Mesenteric fat pad (tissue), 1 donor: ENCODE measurements at places on chromosomes 13 and 19.

- no peak for DNase-seq
Observed at GRCh38 chr13:68813180-68813796, 1294.3 kb upstream of the ATXN8OS start.

- no peak for DNase-seq
Observed at GRCh38 chr13:93942016-93942415, 537.5 kb downstream of the DCT start.

DNA sequence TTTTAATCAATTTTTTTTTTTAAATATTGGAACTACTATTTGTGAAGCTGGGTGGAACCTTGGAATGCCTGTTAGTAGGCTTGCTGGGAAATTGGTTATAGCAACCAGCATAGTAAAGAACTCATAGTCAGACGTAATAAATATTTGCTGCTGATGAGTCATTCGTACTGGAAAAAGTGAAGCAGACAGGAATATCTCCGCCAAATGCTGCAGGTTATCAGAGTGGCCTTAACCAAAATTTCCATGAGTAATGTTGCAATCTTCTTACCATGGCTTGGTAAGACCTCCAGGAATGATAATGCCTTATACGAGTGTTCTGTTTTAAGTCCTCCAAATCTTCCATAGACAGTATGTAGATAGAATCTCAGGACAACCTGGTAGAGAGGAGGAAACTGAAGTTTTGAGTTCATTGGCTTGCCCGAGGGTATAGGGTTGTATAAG lies 34.2 kb downstream of the MBNL2 start:
- no peak for DNase-seq

DNA sequence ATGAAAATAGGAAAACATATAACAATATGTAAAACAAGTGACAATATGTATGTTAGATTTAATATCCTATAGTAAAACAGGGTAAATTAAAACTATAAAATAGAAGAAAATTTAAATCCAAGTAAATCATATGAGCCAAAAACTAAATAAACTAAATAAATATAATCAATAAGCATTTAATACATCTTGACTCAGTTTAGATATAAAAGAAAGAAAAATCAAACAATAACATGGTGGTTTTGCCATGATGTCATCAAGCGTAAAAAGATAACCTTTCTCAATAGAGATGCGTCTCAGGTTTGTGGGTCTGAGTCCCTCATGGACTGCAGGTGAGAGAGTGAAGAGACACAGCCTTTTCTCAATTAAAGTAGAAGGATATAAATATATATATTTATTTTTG lies 26.6 kb upstream of the ZNF331 start:
- DNase-seq = no peak

GRCh38 chr13:33116321-33117010 lies 100.2 kb downstream of the KL start:
- DNase-seq = no peak

- DNase-seq = no peak
Observed at GRCh38 chr13:28325022-28325421, 169.9 kb downstream of the FLT1 start.

DNA sequence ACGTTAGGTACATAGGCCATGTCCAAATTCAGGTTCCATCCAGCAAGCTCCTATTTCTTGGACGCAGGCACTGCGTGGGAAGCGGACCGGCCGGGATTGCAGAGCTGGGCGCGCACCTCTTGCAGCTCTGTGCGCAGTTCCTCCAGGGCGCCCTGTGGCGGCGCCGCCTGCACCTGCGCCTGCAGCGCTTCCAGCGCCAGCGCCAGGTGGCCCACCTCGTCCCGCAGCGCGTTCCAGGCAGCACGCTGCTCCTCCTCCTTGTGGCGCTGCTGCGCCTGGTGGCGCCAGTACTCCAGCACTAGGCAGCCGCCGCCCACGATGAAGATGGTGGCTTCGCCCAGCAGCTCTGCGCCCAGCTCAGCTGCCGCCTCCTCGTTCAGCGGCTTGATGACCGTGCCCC lies 31.1 kb downstream of the OPA3 start:
- no peak for DNase-seq

DNA sequence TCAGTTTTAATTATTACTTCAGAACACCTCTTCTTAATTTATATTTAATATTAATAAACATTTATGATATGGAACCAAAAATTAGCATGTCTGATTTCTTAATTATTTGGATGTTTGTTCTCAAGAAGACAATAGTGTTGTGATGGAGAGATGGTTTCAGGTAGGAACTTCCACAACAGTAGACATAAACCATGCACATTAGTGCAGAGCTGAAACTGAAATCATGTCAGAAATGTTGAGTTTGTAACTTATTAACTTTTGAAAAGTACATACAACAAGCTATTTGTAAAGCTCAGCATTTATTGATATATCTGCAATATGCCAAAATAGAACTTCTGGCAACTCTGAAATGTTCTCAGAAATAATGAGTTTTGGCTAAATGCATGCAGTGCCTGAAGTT lies 11.8 kb upstream of the EDNRB start:
- DNase-seq = no peak

DNA sequence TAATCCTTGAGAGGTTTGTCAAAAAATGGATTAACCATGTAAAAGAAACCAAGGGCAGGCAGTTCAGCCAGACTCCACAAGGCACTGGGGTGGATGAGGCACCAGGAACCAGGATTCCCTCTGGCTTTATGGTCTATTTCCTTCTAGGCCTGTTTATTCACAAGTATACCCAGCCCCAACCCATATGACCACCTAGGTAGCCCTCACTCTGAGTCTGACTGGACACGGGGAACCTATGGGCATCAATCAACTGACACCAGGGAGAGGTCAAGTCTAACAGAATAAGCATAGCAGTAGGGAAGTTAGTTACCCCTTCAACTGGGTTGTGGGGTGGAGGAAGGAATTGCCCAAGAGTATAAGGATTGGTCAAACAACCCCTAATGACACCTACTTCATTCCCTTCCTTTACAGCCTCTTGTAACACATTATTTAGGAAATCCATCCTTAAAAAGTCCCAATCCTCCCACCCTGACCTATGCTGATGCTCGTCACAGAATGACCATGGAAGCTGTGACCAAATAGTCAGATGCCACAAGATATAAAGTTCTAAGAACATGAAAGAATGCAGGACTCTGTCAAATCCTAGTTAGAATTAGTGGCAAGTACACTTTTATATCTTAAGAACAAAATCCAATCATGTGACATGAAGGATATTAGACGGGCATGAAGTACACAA lies 31.7 kb downstream of the PEG3 start:
- no peak for DNase-seq
